ENCODE measurements at places on chromosomes 4 and X.
A peak's percentile ranks its signal among the peaks of the same experiment; 100 is the strongest.

DNA sequence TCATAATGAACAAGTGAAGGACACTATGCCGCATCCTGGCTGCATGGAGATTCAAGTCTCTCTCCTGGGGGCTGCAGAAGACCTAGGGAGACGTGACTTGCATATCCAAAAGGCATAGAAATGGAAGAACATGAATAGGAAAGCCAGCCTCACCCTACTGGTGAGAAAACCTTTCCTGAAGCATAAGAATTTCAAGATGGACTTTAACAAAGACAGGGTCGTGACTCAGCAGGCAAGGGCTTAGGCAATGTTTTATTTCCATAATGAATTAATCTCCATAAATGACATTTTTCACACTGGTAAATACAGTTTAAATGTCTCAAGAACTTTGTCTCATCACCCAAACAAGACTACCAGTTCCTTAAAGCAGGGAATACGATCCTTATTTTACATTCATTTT, 78.9 kb downstream of the RFC1 start:
- H3K4me3 ChIP-seq = no peak overlapping the region
- H3K4me1 ChIP-seq = no peaks in the 10 kb centered on the region
- H3K36me3 ChIP-seq = peaks cover 47% of the 10 kb centered on the region
- no peaks in the 10 kb centered on the region for H3K27me3 ChIP-seq
- no peak overlapping the region for H3K27ac ChIP-seq

GRCh38 chr4:55138367-55138766, 13.0 kb upstream of the KDR start:
- no peak overlapping the region for H3K27ac ChIP-seq
- no peak for DNase-seq
- no peaks in the 10 kb centered on the region for H3K4me1 ChIP-seq

DNA sequence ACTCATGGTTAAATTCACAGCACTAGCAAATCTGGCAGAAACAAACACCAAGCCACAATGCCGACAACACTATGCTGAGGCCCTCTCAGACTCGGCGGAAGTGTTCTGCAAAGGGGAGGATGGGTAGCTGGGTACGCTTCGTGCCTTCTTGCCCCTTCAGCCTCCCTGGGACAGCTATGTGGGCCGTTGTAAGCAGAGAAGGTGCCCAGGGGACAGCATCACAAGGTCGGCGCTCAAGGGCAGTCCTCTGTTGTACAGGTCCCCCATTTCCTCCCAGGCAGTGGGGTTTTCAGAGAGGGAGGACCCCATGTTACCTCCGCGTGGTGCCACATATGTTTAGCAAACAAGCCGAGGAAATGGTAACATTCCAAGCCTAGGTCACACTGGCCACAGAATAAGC, 173.6 kb downstream of the AFAP1 start:
- no peak overlapping the region for H3K4me3 ChIP-seq
- no peak overlapping the region for H3K27ac ChIP-seq
- H3K27me3 ChIP-seq = no peaks in the 10 kb centered on the region
- H3K36me3 ChIP-seq = no peaks in the 10 kb centered on the region
- DNase-seq = no peak

DNA sequence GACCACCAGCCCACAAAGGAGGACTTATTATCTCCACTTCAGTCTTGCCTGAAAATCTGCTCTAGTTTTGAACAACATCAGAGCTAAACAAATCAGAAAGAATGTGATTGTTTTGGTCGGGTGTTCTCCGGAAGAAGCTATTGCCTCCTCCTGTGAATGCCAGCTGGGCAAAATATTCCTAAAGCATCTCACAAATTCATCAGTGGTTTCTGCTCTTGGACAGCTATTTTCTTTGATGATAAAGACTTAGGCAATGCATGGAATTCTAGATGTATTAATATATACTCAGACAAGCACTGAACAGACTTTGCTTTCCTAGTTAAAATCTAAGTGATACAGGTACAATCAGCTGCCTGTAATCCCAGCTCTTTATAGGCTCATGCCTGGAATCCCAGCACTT, 71.8 kb downstream of the ASMT start:
- H3K36me3 ChIP-seq = no peaks in the 10 kb centered on the region
- H3K4me3 ChIP-seq = no peak overlapping the region
- H3K27me3 ChIP-seq = no peaks in the 10 kb centered on the region
- H3K27ac ChIP-seq = no peak overlapping the region

DNA sequence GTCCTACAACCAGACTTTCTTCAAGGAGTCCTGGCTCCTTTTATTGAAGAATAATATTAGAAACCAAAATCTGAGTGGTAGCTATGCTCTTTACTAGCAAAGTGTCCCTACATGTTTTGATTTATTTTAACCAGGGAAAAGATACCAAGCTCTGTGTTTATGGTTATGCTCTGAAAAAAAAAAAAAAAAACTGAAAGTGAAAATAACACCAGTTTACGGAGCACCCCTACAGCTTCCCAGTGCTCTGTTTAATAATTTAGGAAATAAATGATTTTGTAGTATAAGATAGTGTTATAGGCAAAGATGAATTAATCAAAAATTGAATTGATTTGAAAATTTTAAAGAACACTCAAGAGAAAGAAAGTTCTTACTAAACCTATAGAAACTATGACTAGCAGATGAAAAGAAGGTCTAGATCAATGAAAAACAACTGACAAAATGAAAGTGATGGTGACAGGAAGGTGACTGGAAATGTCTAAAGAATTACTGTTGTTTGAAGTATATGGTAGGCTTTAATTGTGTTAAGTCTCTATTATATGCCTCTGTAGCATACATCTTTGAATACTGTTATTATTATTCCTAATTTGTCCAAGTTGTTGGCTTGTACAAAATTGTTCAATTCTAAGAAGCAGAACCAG, 1698.4 kb upstream of the PCDH10 start:
- no peak for DNase-seq
- no peaks in the 10 kb centered on the region for H3K27me3 ChIP-seq
- H3K36me3 ChIP-seq = no peaks in the 10 kb centered on the region
- H3K27ac ChIP-seq = no peak overlapping the region
- H3K4me3 ChIP-seq = no peak overlapping the region

- H3K36me3 ChIP-seq = no peaks in the 10 kb centered on the region
- no peaks in the 10 kb centered on the region for H3K4me1 ChIP-seq
- DNase-seq = no peak
- H3K27me3 ChIP-seq = no peaks in the 10 kb centered on the region
- H3K4me3 ChIP-seq = no peak overlapping the region
Measured at GRCh38 chr4:47534772-47535171, 49.7 kb downstream of the ATP10D start.

DNA sequence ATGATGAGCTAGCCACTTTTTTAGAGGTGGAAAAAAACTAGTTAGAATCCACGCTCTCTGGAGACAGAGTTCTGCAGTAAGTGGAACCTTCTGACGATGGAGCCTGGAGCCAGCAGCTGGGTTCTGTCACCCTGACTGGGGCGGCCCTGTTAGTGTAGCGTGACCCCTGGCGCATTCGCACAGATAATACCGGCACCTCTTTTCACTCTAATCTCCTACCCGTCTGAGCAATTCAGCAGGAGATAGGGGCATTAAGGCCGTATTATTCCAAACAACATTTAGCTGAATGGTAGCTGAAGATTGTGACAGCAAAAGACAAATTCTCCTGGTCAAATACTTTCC, 292.6 kb downstream of the FBXO8 start:
- H3K27me3 ChIP-seq = no peaks in the 10 kb centered on the region
- DNase-seq = no peak
- no peak overlapping the region for H3K27ac ChIP-seq
- H3K4me1 ChIP-seq = no peaks in the 10 kb centered on the region
- no peak overlapping the region for H3K4me3 ChIP-seq
- H3K36me3 ChIP-seq = no peaks in the 10 kb centered on the region

DNA sequence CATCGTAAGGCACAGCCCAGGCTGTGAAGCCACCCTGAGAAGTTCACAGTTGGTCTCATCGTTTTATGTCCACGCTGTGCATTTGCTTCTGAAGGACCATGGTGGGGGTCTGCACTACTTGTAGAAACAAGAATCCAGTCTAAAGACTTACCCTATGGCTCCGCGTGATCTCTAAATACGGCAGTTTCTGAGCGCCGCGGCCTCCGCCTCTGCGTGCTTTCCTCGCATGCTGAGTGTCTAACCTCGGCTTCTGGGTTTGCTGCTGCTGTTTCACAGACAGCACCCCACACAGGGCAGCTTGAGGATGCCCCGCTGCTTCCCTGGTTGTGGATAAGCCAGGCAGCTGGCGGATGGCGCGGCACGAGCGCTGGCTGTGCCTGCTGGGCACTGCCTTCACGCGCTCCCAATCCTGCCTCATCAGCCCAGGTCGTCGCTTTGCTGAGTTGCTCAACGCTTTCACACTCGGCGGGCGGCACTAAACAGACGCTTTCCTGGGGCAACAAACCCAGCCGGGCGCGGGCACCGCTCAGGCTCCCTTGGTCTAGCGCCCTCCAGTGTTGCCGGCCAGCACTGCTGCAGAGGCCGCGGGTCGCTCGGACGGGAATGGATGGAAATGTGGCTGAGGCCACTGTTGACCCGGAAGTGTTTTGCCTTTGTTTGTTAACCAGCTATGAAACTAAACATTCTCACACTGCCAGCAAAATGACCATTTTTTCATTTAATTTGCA, 39.2 kb downstream of the FGFRL1 start:
- H3K27me3 ChIP-seq = peaks cover 4% of the 10 kb centered on the region
- H3K27ac ChIP-seq = no peak overlapping the region
- no peaks in the 10 kb centered on the region for H3K36me3 ChIP-seq
- no peak for DNase-seq

GRCh38 chr4:169342159-169342860, 71.6 kb upstream of the SH3RF1 start:
- DNase-seq = no peak
- no peaks in the 10 kb centered on the region for H3K36me3 ChIP-seq
- no peaks in the 10 kb centered on the region for H3K27me3 ChIP-seq
- H3K4me3 ChIP-seq = no peak overlapping the region

DNA sequence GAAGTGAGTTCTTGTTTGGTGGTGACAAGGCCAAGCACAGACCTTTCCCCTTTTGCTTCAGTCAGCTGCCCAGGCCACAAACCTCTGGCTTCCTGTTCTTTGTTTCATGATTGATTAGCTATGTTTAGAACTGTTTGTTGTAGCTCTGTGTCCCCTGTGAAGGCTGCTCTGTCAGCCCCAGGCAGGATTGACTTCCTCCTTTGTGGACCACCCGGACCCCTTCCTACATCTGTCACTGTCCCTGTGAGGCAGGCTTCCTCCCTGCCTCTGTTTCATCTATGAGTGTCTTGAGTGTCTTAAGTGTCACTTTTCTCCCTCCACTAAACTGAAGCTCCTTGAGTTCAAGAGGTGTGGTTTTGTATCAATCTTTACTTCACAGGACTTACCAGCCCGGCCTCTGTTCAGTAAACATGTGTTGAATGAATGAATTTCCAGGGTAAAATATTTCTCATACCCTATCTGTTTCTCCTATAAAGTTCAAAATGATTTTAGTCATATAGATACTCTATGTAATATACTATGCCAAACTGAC, 83.5 kb downstream of the ZNF674 start:
- H3K4me3 ChIP-seq = no peak overlapping the region
- H3K27me3 ChIP-seq = no peaks in the 10 kb centered on the region
- peak overlapping the region; percentile 54 for H3K27ac ChIP-seq
- H3K4me1 ChIP-seq = peaks cover 2% of the 10 kb centered on the region

DNA sequence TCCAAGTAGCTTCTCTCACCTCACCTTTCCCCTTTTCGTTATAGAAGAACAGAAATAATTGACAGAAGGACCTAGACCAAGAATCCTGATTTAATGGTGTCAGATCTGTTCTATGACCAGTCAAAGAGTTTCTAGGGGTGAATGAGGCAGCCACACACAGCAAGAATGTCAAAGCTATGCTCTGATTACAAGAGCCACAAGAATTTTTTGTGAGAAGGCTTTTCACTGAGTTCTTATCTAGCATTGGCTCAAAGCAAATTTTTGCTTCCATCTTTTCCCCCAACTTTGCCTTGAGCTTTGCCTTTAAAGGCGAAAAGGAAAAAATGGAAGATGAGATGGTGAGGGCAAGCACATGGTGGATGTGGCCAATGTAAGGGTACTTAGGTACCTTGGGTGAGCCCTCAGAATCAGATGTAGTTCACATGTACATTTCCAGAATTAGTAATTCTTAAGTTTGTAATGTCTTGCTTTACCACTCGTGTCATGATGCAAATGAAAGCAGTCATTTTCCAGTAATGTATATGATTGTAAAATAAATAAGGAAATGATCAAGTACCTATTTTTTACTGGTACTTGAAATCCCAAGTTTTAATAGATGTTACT, 23.5 kb downstream of the FMR1 start:
- H3K36me3 ChIP-seq = peaks cover 16% of the 10 kb centered on the region
- H3K4me3 ChIP-seq = no peak overlapping the region
- no peaks in the 10 kb centered on the region for H3K4me1 ChIP-seq
- H3K27me3 ChIP-seq = no peaks in the 10 kb centered on the region

- no peak overlapping the region for H3K4me3 ChIP-seq
- H3K4me1 ChIP-seq = no peaks in the 10 kb centered on the region
- no peak for DNase-seq
- no peaks in the 10 kb centered on the region for H3K36me3 ChIP-seq
Measured at GRCh38 chr4:95170176-95170575, 378.6 kb downstream of the UNC5C start.

GRCh38 chrX:9555354-9555753, 90.5 kb downstream of the TBL1X start:
- no peaks in the 10 kb centered on the region for H3K36me3 ChIP-seq
- H3K27ac ChIP-seq = no peak overlapping the region
- H3K4me1 ChIP-seq = peaks cover 24% of the 10 kb centered on the region
- H3K27me3 ChIP-seq = no peaks in the 10 kb centered on the region

- H3K4me3 ChIP-seq = no peak overlapping the region
- no peak for DNase-seq
- peaks cover 5% of the 10 kb centered on the region for H3K4me1 ChIP-seq
- no peak overlapping the region for H3K27ac ChIP-seq
- H3K27me3 ChIP-seq = no peaks in the 10 kb centered on the region
- no peaks in the 10 kb centered on the region for H3K36me3 ChIP-seq
Measured at GRCh38 chr4:77699731-77700210, 94.2 kb downstream of the CXCL13 start.

- DNase-seq = no peak
- peaks cover 2% of the 10 kb centered on the region for H3K4me1 ChIP-seq
- no peaks in the 10 kb centered on the region for H3K36me3 ChIP-seq
- H3K27me3 ChIP-seq = no peaks in the 10 kb centered on the region
- H3K4me3 ChIP-seq = no peak overlapping the region
Measured at GRCh38 chrX:72238183-72238582, 644 bp downstream of the ERCC6L start.

GRCh38 chr4:3729882-3730226, 36.3 kb upstream of the ADRA2C start:
- H3K27me3 ChIP-seq = peaks cover 5% of the 10 kb centered on the region
- H3K4me3 ChIP-seq = no peak overlapping the region
- no peak overlapping the region for H3K27ac ChIP-seq
- DNase-seq = no peak
- no peaks in the 10 kb centered on the region for H3K36me3 ChIP-seq
